ENCODE measurements at places on chromosomes 4 and X.

DNA sequence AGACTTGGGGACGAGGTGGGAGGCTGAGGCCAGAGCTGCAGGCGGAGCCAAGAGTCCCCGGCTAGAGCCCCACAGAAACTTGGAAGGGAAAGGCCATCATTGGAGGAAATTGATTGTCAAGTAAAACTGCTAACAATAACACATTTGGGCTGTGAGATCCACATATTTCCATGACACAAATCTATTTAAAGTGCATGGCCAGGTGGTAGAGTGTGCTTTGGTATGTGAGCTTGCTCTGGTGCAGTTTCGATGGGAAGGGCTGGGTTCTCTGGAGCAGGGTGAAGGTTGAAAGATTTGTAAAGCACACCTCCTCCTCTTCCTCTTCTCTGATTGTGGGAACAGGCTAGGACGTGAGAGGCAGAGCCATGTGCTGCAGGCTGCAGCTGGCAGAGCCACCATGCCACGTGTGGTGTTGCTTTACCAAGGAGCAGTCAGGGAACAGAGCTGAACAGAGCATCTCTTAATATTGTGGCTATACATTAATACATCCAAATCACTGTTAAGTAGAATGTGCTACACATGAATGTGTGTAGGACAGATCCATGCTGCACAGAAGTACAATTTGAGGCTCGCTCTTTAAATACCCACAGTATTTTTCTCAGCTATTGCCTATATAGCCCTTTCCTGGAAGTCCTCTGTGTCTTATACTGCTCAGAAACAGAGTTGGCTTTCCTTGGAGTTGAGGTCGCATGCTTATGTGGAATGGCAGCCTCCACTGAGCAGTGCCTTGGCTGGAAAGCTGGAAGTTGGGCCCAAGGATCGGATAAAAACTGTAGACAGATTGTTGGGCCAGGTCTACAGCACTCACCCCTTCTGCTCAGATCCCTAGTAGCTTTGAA is 37.7 kb downstream of the FHDC1 start:
- DNase-seq: no peak

GRCh38 chr4:180335566-180335965 is 1907.6 kb upstream of the TENM3 start:
- no peak for DNase-seq

DNA sequence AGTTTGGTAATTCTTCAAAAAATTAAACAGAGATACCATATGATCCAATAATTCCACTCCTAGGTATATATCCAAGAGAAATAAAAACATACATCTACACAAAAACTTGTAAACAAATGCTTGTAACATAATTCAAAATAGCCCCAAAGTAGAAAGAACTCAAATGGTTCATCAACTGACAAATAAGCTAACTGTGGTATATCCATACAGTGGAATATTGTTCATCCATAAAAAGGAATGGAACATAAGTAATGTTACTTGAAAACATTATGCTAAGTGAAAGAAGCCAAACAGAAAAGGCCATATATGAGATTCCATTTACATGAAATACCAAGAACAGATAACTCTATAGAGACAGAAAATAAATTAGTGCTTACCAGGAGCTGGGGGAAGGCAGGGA is 13.4 kb downstream of the RBBP7 start:
- DNase-seq: no peak

- DNase-seq: no peak
Measured at GRCh38 chr4:156677131-156677531, 294.5 kb downstream of the PDGFC start.

DNA sequence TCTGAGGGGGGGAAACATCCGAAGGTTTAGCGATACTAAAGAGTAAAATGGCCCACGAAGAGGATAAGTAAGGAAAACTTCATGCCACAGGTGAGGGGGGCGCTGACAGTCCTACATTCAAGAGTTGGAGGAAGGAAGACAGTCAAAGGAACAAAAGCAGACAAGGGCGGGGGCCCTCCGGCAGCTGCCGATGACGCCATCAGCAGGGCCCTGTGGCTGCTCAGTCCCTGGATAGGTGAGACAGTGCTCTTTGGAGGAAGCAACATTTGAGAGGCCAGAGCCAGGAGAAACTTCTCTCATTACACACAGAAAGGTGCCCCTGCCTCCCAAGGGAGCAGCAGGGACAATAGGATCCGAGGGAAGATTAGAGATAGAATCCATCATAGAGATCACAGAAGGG is 41.5 kb downstream of the RAB40AL start:
- no peak for DNase-seq

DNA sequence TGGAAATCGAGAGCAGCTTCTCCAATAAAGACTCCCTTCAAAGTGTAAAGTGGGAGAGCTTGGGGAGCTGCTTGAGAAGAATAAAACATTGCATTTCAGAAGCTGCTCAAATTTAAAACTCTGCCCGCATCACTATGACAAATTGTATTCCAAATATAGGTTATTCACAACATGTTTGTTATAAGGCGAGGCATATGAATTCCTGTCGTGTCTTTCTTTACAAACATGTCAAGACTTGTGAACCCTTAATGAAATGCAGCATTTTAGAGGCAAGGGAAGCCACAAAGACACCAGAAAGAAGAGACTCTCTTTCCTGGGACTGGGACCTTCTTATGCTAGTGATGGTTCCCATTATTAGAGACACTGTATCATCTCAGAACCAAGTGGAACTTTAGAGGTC is 311.2 kb downstream of the DHX15 start:
- DNase-seq: no peak

DNA sequence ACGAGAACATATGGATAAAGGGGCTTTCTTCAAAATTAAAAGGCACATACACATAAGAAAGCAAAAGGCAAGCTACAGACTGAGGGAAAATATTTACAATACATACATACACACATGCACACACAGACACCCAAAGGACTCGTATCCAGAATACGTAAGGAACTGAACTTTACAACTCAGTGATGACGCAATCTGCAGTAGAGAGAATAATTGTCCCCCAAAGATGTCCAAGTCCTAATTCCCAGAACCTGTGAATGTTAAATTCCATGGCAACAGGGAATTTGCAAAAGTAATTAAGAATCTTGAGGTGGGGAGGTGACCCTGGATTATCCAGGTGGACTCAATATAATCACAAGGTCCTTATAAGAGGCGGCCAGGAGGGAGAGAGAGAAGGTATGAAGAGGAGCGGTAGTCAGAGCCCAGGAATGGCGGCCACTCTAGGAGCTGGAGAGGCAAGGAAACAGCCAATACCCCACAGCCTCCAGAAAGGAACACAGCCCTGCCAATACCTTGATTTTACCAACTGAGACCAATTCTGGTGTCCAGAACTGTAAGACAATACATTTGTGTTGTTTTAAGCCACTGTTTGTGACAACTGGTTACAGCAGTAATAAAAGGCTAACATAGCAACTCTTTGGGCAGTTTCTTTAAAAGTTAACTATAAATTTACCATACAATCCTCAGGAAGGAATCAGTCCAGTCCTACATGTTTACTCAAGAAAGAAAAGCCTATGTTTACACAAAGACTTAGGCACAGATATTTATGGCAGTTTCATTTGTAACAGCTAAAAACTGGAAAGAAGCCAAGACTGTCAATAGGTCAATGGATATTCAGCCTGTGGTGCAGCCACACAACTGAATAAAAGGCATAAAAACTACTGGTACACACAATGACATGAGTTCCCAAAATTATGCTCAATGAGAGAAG is 27.3 kb upstream of the STS start:
- DNase-seq: no peak

DNA sequence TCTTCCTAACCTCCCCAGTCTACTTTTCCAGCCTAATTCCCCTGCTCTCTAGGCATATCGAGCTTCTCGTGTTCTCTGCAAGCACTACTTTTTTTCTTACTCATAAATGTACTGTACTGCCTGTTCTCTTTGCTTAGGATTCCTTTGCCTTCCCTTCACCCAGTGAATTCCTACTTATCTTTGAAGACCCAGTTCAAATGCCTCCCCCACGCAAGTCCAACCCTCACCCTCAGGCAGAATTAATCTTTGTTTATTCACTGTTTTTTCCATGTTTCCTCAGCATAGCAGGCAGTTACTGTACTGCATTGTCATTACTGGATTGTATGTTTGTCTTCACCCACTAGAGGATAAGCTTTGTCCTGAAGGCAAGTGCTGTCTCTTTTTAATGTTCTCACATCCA is 287.7 kb downstream of the BMPR1B start:
- no peak for DNase-seq

GRCh38 chr4:158802914-158803313 is 34.1 kb downstream of the FNIP2 start:
- no peak for DNase-seq

- DNase-seq: no peak
Measured at GRCh38 chr4:43296946-43297528, 404.5 kb downstream of the GRXCR1 start.

GRCh38 chrX:7147978-7148854 is at the start of gene PUDP:
Gene PUDP (minus strand): TSS chrX:7148153. CDS start chrX:7148113, 40 bp downstream.
- DNase-seq: peak; percentile 58

- DNase-seq: no peak
Measured at GRCh38 chr4:13523591-13524503, 20.5 kb downstream of the NKX3-2 start.

DNA sequence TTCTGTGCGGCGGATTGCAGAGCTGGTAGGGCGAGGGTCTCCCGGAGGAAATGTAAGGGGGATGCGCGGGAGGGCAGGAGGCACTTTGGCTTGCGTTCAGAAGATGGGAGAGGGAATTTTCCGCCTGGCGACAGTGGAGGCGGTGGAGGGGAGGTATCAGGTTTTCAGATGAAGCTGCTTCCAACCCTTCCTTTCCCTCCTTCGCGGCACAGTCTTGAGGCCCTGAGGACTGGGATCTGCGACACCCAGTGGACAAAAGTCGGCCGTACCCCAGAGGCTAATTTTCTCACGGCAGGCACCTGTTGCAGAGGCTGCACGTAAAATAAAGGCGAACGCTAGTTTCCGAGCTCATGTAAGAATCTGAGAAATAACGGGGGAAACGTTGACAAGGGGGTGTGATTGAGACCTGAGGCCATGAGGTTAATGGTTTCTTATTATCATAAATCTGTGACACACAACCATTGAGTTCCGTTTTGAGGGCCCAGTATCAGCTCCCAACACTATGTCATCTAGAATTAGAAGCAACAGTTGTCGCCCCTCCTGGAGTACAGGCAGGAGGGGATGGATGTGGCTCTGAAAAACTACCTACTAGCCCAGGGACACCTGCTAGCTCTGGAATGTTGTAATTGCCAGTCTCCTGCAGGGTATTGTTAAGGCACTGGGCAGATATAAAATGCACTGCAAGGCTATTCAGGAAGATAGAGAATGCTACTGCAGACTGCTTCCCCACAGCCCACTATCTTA is 1.1 kb downstream of the ZCCHC18 start:
- DNase-seq: peak; percentile 46

GRCh38 chr4:145878501-145879435 is 59.9 kb downstream of the ZNF827 start:
- DNase-seq: no peak

GRCh38 chrX:40314070-40314469 is 216.3 kb upstream of the BCOR start:
- no peak for DNase-seq

DNA sequence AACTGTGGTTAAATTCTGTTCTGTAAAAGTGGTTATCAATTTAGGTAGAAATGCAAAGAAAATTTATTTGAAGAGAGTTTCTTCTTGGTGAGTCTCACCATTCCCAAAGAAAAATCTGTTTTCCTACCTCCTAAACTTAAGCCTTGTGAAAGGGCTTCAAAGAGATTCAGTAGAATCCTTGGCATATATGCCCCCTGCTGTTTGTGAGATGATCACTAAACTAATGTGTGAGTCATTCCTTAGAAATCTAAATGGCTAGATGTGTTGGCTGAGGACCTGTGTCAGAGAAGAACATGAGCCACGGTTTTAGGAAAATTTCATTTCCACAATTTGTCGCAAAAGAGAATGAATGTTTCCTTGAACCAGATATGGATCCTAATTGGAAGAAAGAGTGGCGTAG is 260.9 kb downstream of the SLC7A11 start:
- DNase-seq: no peak

GRCh38 chr4:53712408-53713020 is 121.2 kb upstream of the LNX1 start:
- no peak for DNase-seq

- no peak for DNase-seq
Measured at GRCh38 chrX:139815771-139816170, 107.8 kb upstream of the MCF2 start.

DNA sequence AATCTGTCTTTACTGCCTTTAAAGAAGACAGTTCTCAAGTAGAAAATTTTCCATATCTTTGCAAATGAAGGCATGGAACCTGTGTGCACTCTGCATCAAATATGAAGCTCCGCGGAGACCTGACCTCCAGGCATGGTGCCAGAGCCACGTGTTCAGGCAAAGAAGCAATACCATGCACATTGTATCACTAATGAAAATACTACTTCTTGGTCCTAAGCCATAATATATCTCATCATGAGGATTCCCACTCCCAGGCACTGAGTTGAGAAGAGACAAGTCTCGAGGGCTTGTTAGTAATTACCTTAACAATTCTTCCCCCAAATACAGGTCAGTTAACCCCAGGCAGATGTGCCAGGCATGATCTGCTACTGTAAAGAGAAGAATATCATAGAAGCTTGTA is 56.7 kb downstream of the PCDH19 start:
- no peak for DNase-seq

DNA sequence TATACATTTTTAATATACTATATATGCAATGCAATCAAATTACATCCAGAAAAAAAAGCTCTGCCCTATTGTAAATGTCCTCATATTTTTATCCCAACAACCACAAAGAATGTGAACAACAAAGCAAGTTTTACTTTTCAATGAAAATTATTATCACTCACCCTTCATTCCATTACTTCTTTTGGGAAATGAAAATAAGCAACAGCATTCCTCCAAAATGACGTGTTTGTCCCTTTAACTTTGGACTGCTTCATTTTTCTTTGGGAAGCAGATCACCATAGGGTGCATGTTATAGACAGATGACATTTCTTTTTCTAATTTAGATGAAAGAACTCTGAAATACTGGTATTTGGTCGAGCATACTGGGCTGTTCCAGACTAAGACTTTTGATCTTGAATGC is 667.1 kb upstream of the BOD1L1 start:
- DNase-seq: no peak

DNA sequence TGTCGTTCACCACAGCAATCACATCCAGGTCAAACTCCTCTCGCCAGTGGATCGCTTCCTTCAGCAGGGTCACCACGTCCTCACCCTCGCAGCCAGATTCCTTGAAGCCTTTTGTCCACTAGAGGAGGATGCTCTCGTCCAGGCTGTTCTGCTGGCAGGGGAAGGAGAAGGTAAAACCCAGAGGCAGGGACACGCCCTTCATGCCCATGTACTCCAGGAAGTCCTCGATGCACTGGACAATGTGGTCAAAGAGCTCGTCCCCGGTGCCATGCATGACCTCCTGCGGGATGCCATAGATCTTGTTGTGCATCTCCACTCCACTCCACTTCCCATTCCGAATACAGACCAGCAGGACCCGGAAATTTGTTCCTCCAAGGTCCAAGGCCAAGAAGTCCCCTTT is 152.4 kb downstream of the TENT5D start:
- no peak for DNase-seq

GRCh38 chrX:152901816-152902501 is 4.1 kb downstream of the ZNF185 start:
- no peak for DNase-seq

DNA sequence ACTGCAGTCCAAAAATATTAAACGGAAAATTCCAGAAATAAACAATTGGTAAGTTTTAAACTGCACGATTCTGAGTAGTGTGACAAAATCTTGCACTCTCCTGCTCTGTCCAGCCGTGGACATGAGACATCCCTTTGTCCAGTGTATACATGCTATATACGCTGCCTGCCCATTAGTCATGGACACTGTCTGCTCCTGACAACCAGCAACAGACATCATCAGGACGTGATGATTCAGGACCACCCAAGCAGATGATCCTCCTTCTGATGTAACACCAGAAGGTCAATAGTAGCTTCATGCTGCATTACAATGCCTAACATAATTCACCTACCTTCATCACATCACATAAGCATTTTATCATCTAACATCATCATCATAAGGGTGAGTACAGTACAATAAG is 36.3 kb downstream of the ATRX start:
- DNase-seq: no peak

All from occipital lobe (tissue), 3 donors.